ENCODE measurements at places on chromosomes 7 and 10. TPM values are rescaled to one million over a fixed set of nuclear protein-coding genes. Genes with fewer than 3 reads are reported as not detected.

GRCh38 chr10:25328361-25328760 lies 153.6 kb downstream of the GPR158 start:
- no peak for DNase-seq

DNA sequence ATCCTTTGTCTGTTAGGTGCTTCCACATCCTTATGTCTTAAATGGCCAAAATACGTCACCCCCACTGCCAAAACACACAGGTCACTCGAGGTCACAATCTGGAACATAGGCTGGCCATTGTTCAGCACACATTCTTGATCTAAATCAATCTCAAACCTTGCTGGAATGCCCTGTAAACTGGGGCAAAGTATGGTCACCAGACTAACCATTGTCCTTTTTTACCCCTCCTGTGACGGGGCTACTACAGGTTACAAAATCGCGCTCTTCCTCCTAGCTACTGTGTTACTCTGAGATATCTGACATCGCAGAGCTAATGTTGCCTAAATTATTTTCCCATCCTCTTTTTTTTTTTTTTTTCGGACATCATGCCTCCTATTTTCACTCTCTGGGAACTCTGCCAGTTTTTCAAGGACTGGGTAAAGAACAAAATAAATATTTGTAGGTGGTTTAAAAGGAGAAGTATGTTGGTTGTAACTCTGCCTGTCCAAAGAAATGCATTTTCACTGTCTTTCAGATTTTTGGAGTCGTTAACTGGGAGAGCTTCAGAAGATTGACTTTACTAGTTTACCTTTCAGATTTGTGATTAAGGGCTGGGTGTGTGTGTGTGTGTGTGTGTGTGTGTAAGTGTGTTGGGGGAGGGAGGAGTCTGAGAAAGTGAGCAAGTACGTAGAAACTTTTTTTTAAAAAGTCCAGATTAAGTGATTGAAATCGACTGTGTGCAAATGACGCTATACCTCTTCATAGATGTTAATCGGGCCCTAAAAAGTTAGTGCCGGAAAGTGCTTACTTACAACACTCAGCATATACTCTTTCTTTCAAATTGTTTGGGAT lies 942 bp upstream of the KIAA1217 start:
- DNase-seq, result no peak

GRCh38 chr10:87767253-87767652 lies 50.8 kb downstream of the ATAD1 start:
- no peak for DNase-seq

- DNase-seq, result no peak
Observed at GRCh38 chr10:71179382-71179781, 33.0 kb upstream of the UNC5B start.

GRCh38 chr10:129894698-129895097 lies 69.4 kb downstream of the EBF3 start:
- DNase-seq, result no peak

- DNase-seq, result no peak
Observed at GRCh38 chr7:2968176-2968575, 75.5 kb downstream of the CARD11 start.

DNA sequence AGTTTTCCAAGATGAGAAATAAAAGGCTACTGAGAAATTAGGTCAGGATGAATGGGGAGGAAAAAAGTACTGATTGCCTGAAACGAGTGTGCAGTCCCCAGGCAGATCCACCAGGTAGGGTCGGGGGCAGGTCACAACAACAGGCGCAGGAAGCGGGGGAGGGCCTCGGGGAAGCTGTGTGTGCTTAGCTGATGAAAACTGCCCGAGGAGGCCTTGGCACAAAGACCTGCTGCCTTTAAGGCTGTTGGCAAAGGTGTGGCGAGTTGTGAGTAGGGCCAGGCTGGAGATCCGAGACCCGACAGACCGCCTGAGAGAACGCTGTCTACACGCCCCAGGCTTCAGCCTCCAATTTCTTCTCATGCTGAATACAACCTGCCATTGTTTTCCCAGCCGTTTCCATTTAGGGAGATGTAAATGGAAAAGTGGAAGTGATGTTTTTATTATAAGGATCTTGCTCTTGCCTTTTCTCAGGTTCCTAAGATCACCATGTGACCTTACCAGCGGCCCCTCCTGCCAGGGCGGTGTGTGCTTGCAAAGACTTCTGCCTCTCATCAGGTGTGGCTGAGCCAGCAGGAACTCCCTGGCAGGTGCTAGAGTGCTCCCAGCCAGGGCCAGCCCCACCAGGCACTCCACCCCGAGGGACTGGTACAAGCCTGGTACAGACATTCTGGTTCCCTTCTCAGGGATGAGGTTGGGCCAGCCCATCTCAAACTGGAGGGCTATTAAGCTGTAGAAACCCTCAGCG lies 60.8 kb downstream of the DLG5 start:
- no peak for DNase-seq

The LEP gene
- total RNA-seq, result not detected

The CRHR2 gene
- not detected for total RNA-seq

The HTR5A gene
- total RNA-seq, result not detected

The ABCB1 gene
- 21.7 TPM for total RNA-seq
